GM13977 (cell line): ENCODE measurements at places on chromosomes 1 and 21.

DNA sequence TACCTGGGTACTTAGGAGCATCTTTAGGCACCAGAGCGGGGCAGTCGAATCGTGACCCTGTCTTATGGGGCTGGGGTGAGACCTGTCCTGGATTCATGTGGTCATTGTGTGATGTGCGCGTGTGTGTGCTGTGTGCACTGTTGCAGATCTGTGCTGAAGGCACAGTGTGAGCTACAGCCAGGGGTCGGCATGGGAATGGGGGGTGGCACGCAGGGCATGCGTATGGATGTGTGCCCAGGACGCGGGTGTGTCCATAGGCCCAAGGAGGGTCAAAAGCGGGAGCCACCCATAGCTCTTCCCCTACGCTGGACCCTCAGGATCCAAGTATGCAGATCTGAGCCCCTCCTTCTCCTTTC is 14.6 kb downstream of the PTPRF start:
- DNase-seq: no peak

GRCh38 chr1:201305815-201306214 is 22.5 kb downstream of the PKP1 start:
- no peak for DNase-seq

GRCh38 chr1:151976858-151977257 is 16.8 kb downstream of the S100A10 start:
- no peak for DNase-seq

DNA sequence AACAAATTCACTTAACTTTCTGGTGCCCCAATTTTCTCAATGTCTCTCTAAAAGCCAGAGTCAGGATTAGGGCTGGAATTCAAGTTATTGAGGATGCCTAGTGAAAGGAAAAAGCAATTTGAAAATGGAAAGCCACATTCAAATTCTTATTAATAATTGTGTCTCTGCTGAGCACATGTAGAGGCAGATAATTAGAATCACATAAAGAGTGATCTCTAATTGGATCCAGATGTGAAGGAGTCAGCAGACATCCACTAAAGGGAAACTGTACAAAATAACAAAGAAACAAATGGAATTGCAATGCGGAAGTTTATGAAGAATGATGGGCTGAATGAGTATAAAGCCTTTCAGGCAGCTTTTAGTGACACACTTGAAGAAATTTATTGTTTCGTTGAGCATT is 482.6 kb downstream of the TTLL7 start:
- DNase-seq: no peak

DNA sequence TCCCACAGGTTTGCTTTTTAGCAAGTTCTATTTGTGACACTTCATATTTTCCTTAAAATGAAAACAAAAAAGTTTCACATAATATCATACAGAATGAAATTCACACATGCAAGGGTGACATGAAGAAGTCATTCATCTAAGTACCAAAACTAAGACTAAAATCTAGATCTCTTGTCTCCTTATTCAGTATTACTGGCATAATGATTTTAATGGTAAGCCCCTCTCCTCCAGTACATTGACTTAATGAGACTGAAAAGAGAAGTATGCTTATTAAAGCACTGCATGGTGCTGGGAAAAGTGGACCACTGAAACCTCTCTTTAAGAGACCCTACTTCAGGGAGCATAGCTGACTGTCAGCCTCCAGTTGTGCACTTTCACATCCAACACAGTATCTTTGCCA is 99.5 kb downstream of the NEGR1 start:
- no peak for DNase-seq

GRCh38 chr1:10278880-10279279 is 68.5 kb downstream of the KIF1B start:
- no peak for DNase-seq

- no peak for DNase-seq
Observed at GRCh38 chr1:53376041-53376461, 48.2 kb upstream of the LRP8 start.

GRCh38 chr21:31484219-31484618 is 140.2 kb upstream of the TIAM1 start:
- no peak for DNase-seq

DNA sequence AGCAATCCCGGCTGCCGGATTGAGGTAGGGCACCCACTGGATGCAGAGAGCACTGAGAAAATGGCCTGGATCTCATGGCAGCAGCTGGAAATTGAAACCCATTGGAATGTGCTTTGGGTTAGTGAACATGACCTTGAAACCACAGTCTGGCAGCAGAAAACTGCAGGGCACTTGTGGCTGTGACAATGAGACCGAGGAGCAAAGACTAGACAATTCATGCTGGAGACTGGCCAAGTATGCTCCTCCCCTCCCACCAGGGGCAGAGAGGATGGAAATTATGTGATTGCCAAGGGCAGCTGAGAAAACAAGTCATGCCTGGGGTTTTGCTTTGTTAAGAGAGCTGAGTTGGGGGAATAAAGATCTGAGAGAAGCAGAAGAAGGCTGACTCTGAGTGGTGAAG is 60.7 kb downstream of the ZNF697 start:
- no peak for DNase-seq
